ENCODE measurements at places on chromosomes 6 and 20.
A peak's percentile ranks its signal among the peaks of the same experiment; 100 is the strongest.

- no peak for DNase-seq
Measured at GRCh38 chr6:154166140-154166539, 127.1 kb downstream of the OPRM1 start.

GRCh38 chr6:159762681-159763293 lies 942 bp downstream of the ACAT2 start:
- DNase-seq = no peak

- no peak for DNase-seq
Measured at GRCh38 chr6:132569170-132569569, 952 bp upstream of the TAAR6 start.

- no peak for DNase-seq
Measured at GRCh38 chr6:45450831-45451230, 73.1 kb upstream of the SUPT3H start.

GRCh38 chr6:100008857-100009256 lies 14.8 kb upstream of the MCHR2 start:
- no peak for DNase-seq

GRCh38 chr20:57654363-57654997 lies 34.3 kb upstream of the ZBP1 start:
- peak; percentile 32 for DNase-seq

GRCh38 chr20:1214838-1215261 lies 11.0 kb upstream of the RAD21L1 start:
- DNase-seq = no peak

DNA sequence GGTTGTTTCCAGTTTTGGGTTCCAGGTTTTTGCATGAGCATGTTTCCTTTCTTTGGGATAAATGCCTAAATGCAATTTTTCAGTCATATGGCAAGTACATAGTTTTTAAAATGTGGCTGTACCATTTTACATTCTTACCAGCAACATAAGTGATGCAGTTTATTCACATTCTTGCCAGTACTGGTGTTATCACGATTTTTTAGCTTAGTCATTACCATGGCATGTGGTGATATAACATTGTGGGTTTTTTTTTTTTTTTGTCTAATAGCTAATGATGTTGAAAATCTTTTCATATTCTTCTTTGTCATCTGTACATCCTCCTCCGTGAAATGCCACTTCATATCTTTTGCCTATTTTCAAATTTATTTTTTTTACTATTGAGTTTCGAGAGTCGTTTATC lies 2.9 kb upstream of the TDRD6 start:
- DNase-seq = no peak

GRCh38 chr6:17869010-17869752 lies 118.3 kb downstream of the KIF13A start:
- DNase-seq = no peak

DNA sequence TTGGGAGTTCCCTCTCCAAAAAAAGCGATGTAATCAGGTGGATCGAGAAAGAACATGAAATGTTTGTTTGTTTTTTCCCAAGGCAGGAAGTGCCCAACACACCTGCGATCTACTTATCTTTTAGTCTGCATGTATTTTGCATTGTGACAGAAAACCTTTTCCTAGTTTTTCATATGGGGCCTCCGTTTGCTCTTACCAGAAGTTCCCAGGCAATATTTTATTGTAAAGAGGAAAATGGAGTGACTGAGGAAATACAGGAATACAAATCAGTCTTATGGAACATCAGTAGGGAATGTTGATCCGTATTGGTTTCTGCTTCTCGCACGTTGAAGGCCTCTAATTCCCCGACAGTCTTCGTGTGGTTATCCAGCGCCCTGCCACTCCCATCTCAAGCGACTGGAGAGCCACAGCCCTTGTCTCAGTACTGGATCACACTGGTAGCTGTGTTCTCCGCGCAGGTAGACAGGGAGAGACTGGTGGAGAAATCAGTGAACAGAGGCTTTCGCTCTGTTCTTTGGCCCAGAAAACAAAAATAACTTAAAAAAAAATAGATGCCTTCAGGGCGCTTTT lies 107.4 kb downstream of the TRIM27 start:
- DNase-seq = no peak

DNA sequence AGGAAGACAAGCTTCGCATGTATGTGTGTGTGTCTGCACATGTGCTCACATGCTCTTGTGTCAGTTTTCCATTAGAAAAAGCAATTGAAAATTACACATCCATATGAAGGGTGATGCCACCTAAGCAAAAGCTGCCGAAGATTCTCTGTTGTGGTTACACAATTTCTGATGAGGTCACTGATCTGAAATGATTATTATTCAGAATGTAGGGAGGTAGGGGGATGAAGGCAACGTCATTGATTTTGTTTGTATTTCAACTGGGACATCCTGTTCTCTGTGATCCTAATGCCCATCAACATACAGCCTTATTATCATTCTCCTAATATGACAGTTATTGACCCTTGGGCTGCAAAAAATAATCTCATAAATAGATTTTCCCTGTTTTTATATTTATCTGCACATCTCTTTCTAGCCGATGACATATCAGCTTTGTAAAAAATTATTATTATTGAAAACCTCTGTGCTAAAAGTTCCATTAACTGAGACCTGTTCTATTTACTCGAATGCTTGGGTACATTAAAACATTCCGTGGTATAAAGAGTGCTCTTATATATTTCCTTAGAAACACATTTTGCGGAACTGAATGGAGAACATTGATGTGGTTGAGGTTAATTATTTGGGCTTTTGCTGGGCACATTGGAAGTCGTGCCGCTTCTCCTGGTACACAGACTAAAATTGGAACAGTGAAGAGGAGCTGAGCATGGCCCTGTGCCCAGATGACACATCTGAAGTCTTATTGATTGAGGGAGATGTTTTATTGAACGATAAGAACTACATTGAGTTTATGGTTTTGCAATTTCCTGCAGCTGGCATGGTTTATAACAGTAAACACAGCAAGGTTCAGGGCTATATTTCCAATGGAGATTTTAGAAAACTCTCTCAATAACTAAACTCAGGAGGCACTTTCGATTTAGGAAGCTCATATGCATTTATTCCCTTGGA lies 51.3 kb downstream of the ZNF831 start:
- no peak for DNase-seq

DNA sequence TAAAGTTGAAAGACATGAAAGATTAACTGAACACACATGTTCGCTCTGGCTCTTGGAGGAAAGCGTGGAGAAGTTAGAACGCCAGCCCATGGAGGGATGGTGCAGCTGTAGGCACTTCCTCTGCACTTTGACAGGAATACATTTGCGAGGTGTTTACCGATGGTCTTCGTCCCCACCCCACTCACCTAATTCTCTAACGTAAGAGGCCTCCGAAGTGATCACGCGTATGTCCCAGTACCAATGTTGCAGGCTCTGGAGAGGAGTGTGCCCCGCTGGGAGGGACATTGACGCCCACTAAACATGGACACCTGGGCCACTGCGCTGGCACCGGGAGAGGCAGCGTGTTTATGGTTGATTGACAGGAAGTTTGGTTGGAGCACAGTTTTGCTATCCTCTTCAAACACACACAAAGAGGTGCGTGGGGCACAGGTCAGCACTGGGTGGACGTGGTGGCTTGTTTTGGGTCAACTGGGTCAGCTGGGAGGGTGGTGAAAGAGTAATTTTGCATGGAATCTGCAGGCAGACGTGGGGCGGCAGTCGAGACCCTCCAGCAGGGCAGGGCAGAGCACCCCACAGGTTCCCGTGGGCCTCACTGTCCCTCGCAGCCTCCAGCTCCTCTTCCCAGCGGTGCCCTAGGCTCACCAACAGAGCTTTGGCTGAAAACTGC lies 110.1 kb downstream of the DLL1 start:
- DNase-seq = no peak

GRCh38 chr6:3208098-3208774 lies 19.2 kb downstream of the TUBB2B start:
- no peak for DNase-seq

DNA sequence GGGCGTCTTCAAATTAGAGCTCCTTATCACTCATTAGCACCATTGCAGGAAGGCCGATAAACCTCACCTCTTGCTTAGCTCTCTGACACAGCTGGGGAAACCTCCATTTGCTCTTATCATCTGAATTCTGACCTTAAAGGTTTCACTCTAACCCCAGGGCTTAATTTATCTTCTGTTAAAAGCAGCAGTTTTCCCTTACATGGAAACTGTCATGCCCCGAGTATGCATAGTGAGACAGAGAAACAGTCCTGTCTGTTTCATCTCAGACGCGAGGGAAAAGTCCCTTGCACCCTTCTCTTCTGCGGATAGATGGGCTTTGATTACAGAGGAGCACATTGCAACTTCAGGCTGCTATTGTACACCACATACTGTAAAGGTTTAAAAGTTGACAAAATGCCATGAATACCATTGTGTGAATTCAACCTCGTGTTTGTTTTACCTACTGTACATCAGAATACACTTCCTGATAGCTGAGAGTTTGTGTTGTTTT lies 191.5 kb upstream of the BMP2 start:
- no peak for DNase-seq

GRCh38 chr20:5550733-5551529 lies 199.3 kb upstream of the SHLD1 start:
- DNase-seq = no peak

- DNase-seq = no peak
Measured at GRCh38 chr6:110625883-110626282, 149.5 kb upstream of the SLC22A16 start.

DNA sequence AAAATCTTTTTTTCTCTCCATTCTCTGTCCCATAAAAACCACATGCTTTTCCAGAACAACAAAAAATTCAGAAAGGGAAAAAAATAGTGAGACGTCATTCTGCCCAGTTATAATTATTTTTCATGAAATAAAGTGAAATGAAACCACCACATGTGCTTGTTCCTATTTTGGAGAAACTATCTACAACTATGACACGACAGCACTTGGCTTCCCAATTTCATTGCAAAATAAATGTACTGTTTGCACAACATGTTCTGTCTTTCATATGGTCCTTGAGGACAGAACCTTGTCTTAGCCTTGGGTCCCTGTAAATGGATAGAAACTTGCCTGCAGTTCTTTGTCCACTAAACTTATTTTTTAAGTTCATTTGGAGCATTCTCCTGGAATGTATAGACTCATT lies 5.6 kb upstream of the MAN1A1 start:
- DNase-seq = no peak

DNA sequence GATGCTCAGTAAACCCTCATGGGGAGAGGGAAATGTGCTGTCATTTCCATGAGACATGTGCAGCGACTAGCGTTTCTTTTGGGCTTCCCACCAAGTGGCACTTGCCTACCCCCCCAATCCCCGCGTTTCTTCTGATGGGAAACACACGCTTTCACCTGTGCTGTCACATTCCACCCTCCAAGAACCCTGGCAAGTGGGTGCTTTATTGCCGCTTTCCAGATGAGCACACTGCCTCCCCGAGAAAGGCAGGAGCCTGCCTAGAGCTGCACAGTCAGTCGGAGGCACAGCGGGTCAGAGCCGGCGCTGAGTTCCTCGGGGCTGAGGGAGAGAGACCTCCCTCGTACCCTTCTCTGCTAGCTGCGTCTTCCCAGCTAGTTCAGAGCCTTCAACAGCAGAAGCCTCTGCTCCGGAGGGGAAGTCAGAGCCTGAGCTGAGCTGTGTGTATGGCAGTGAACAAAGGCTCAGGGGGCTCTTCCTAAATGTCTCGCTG lies 12.3 kb upstream of the CCDC167 start:
- DNase-seq = no peak

All from NCI-H1092 (cell line).